RWPE2 (cell line): ENCODE measurements at places on chromosomes 7 and 10.

GRCh38 chr7:144452064-144452463, 48.6 kb upstream of the NOBOX start:
- DNase-seq = no peak

DNA sequence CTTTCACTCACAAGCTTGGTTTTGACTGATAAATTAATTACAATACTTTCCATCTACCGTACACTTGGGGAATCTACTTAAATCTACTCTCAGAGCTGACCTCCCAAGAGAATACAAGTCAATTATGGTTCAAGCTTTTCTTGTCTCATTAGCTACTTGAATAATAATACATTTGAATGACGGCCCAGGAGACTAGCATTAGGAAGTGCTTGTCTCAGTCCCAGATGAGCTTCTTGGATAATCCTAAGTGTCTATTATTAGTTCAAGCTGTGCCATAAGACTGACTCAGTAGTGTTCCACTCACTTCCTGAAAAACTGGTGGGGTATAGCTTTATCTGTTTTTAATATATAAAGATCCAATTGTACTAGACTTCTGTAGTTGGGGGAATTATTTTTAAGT, 100.2 kb downstream of the GNAT3 start:
- DNase-seq = no peak

GRCh38 chr7:18573410-18574234, 78.1 kb downstream of the HDAC9 start:
- DNase-seq = no peak

DNA sequence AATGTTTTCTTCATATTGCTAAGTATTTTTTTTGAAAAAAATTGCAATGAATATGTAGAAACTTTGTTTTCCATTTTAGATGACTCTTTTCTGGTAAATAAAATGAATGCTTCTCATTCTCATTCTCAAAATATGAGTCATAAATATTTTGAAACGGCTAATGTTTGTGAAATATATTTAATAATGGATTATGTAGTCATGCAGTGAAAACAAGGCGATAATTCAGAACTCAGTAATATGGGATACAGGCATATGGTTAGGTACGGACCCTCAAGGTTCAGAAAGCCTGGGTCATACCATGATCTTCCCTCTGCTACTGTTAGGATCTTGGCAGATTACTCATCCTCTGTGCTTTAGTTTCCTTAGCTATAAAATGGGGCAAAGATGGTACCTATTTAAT, 46.2 kb upstream of the SLC39A12 start:
- no peak for DNase-seq

DNA sequence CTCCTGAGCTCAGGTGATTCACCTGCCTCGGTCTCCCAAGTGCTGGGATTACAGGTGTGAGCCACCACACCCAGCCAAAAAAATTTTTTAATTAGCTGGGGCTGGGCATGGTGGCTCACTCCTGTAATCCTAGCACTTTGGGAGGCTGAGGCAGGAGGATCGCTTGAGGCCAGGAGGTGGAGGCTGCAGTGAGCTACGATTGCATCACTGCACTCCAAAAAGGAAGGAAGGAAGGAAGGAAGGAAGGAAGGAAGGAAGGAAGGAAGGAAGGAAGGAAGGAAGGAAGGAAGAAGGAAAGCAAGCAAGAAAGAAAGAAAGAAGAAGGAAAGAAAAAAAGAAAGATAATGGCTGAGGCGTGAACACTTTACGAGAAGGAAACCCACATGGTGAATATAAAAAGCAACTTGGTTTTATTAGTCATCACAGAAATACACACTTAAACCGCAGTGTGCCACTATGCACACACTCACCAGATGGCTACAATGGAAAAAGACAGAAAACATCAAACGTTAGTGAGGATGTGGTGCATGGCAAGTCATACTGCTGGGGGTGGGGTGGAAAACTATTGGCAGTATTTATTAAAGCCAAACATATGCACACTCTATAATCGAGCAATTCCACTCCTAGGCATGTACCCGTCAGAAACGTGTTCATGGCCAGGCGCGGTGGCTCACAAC, 4.4 kb upstream of the CCL26 start:
- DNase-seq = no peak

GRCh38 chr7:55249332-55249731, 115.8 kb upstream of the LANCL2 start:
- no peak for DNase-seq

DNA sequence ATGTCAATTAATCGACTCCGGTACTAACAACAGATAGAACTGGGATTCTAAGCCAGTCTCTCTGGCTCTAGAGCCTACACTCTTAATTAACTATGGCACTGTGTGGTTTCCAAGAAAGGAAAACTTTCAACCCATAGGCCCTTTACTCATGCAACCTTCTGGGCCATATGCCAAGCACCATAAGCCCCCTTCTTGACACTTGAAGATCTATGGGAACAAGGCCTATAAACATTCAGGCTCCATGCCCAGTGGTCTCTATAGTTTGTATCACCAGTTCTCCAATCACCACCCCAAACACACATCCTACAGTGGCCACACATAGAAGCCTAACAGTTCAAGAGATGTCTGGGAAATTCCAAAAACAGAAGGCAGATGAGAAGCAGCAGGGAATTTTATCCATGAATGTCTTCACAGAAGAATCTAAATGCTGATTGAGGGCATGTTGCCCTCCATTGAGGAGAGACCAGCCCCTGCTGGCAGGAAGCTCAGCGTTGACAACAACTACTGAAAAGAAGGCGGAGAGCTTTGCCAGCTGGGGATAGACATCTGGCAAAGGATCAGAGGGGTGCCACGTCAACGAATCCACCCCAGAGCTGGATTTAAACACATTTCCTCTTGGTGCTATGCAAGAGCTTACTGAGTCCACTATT, 64.4 kb downstream of the GRM3 start:
- DNase-seq = no peak

- DNase-seq = no peak
Measured at GRCh38 chr10:55063811-55064210, 262.8 kb upstream of the PCDH15 start.

- no peak for DNase-seq
Measured at GRCh38 chr10:130511766-130512165, 375.6 kb downstream of the GLRX3 start.

- DNase-seq = no peak
Measured at GRCh38 chr10:9792181-9792580, 1225.5 kb upstream of the CELF2 start.
